Stimulated activated CD4-positive, alpha-beta T cell treated with anti-CD3 and anti-CD28 coated beads, Interleukin-1b, Interleukin-23, amount 100 ng/mL, for 1 hour (primary cell): ENCODE measurements at places on chromosomes 13 and 19.

DNA sequence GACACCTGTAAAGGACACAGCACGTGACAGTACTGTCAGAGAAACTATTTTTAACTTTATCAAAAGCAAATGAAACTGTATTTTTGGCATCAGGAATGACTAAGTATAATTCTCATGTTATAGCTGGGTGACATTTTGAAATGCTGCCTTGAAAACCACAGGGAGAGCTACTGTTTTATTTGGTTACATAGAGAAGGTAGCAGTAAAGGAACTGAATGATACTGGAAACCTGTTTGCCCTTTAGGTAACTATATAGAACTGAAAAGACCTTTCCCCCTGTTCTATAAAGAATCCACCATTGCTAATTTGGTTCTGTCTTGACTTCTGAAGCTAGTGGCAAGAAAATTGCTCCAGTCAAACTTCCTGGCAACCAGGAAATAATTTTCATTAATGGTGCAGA lies 39.1 kb downstream of the MIPEP start:
- no peak for DNase-seq

DNA sequence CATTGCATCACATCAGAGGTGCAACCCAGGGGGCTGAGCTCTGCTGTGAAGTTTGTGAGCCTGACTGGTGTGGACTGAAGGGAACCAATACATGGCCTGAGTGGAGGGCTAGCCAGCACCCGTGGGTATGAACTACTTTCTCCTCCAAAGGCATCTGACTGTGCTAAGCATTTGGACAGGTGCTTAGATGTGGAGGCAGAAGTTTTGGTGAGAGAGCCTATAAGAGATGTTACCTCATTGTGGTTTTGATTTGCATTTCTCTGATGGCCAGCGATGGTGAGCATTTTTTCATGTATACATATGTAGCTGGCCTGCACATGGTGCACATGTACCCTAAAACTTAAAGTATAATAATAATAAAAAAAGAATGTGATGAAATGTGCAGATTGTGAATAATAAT lies 46.9 kb downstream of the TEX29 start:
- DNase-seq: no peak

DNA sequence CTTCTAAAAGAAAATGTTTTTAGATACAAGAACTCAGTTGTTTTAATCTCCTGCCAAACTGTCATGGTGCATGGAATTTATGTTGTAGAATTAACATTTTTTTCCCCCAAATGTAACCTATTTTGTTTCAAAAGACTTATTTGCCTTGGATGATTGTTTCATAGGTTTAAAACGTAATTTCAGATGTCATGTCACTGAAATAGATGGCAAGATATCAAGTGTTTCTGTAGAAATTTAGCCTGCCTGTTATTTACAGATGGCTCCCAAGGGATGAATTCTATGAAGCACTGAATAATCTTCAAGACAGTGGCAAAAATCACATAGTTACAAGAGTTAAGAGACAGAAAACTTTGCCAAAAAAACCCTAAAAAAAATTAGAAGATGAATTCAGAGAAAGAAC lies 1484.6 kb downstream of the OLFM4 start:
- no peak for DNase-seq

DNA sequence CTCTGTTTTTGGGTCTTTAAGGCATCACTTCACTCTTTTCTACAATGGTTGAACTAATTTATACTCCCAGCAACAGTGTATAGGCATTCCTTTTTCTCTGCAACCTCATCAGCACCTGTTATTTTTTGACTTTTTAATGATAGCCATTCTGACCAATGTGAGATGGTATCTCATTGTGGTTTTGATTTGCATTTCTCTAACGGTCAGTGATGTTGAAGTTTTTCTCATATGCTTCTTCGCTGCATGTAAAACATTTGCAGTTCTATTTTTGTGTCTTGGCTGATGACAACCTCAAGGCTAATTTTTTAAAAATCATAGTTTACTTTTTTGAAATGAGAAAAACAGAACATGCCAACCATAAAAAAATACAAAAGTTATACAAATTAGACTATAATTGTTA lies 258.2 kb upstream of the EDNRB start:
- no peak for DNase-seq

GRCh38 chr13:98144801-98145350 lies 2.0 kb downstream of the FARP1 start:
- DNase-seq: no peak

- no peak for DNase-seq
Measured at GRCh38 chr13:111640476-111640875, 320.0 kb downstream of the TEX29 start.

DNA sequence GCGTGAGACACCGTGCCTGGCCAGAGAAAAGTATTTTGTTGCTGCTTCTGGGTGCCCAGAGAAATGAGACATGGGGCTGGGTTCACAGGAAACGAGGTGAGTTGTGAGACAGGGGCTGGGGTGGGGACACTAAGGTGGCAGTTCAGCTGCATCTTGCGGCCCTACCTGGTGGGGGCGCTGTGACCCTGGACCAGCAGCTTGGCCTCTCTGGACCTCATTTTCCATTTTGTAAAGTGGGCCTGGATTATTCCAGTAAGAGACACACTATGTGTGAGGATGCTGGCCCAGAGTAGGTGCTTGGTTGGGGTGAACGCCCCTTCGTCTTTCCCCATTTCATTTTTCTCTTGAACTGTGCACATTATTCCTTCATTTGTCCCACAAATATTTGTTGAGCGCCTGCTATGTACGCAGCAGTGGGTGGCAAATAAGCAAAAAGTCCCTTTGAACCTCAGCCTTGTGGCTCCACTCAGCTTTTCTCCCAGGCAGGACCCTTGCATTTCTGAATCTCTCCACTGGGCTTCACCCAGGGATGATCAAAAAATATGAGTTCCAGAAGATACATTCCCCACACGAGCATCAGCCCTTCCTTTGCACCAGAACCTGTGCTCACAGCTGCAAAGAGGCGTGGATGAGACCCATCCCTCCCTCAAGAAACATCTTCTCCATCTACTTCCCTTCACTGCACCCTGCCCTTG lies 26.6 kb upstream of the OR10H1 start:
- DNase-seq: no peak

- no peak for DNase-seq
Measured at GRCh38 chr19:7337380-7338194, 11.2 kb upstream of the ARHGEF18 start.
